Mesendoderm (in vitro differentiated cells): ENCODE measurements at places on chromosomes 5 and 9.

DNA sequence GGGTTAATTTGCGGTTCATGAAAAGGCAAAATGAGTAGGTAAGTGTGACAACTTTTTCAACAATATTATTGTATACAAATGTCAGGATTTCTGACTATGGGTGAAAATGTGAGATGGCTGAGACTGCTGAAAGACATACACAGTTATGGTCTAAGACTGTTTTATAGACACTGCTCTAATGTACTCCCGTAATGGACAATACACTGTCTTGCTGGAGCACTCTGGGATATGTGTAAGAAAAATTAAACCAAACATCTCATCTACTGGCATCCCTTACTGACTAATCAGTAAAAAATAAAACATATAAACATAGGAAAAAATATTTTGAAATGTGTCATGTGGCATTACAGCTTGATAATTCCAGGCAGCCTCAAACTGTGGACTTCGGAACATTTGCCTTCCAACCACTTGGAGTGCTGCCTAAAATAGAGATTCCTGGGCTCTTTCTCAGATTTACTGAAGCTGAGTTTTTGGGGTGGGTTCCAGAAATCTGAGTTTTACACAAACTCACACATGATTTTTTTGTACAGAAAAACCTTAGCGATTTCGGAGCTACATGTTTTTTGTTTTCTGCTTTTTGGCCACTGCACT, 233.9 kb upstream of the TBCA start:
- no peak for DNase-seq

- no peak for DNase-seq
These were observed 106.5 kb downstream of the BNC2 start for GRCh38 chr9:16763946-16764345.

DNA sequence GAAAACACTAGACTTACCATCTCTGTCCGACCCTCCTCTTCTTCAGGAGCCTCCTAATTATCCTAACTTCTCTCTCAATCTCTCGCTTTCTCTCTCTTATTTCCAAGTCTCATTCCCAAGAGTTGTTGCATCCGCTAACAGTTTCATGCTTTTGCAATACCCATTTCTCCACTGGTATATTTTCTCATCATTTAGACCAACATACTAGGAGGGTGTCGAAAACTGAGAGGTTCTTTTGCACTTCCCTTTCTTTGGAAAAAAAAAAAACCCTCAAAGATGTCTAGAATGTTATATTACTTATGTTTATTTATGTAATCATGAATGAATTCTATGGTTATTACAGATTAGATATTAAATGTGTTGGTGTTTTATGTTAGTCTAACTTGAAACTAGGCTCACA, 35.9 kb downstream of the SPZ1 start:
- DNase-seq, result no peak

DNA sequence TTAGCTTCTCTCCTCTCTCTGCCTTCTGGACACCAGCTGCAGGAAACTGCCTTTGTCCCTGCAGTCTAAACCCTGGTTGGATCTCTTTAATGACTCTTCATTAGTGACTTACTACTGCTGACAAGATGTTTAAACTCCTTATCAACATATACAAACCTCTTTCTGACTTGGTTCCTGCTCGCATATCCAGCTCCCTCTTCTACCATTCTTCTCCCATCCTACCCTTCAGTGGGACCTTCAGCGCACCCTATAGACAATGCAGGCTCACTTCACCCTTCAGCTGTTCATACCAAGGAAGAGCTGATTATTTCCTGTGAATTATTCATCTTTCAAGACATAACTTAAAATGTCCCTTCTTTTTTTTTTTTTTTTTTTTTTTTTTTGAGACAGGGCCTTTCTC, 436.5 kb downstream of the KIAA0825 start:
- DNase-seq, result peak; percentile 78

- DNase-seq, result no peak
These were observed 24.0 kb downstream of the RANBP17 start for GRCh38 chr5:170885809-170886208.

DNA sequence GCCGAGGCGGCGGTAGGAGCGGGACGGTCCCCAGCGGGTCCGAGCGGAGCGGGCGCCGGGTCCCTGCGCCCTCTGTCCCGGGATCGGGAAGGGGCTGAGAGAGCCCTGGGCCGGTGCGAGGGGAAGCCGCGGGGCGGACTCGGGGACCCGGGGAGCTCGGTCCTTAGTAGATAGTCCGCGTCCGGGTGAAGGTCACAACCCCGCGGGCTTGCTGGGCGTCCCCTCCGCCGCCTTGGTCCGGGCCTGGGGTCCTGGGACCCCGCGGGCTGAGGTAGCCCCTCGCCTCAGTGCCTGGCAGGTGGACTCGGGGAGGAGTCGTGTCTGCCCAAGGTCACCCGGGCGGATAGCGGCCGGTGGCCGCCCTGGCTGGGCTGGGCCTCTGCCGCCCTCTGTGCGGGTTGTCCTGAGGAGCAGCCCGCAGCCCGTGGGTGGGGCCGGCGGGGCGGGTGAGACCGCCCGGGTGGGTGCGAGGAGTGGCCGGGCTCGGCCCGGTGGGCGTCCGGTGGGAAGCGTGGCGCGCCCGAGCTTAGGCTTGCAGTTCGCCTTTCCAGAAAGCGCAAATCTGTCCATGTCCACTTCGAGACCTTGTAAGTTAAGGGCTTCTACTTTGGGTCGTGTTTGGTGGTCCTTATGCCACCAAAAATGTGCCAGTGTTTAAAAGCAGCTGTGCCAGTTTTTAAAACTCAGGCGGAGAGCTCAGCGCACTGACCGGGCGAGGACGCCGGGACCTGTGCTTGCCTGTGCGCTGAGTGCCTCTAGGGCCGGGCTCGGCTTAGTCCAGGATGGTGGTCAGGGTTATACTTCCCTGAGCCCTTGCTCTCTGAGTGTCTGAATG, 554 bp downstream of the SDHA start:
- peak; percentile 39 for DNase-seq
